ENCODE measurements at places on chromosomes 16 and 17.
A peak's percentile ranks its signal among the peaks of the same experiment; 100 is the strongest.

GRCh38 chr16:13931845-13932244 lies 11.9 kb downstream of the ERCC4 start:
- no peak for DNase-seq

DNA sequence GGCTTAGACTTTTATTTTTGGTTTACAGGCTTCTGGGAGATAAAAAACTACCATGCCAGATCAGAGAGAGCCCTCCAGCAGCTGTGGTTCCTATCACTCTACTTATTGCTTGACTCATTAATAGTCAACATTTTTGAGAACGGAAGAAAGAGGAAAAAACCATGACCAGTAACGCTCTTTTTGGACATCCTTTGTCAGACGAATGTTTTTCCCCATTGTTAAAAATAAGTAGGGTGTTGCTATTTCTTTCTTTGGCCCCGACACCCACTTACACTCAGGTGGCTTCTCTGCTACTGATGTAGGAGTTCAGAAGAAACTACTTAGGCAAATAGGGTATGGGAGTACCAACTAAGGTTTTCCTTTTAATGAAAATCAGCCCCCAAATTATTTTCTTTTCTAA lies 27.5 kb downstream of the TVP23A start:
- no peak for DNase-seq

- no peak for DNase-seq
Observed at GRCh38 chr17:20852239-20852989, 190.4 kb downstream of the USP22 start.

GRCh38 chr17:81807210-81807719 lies 3.3 kb downstream of the GCGR start:
- DNase-seq: no peak

GRCh38 chr16:81995651-81996050 lies 15.6 kb downstream of the SDR42E1 start:
- no peak for DNase-seq

- DNase-seq: no peak
Observed at GRCh38 chr17:962670-963069, 16.9 kb downstream of the NXN start.

DNA sequence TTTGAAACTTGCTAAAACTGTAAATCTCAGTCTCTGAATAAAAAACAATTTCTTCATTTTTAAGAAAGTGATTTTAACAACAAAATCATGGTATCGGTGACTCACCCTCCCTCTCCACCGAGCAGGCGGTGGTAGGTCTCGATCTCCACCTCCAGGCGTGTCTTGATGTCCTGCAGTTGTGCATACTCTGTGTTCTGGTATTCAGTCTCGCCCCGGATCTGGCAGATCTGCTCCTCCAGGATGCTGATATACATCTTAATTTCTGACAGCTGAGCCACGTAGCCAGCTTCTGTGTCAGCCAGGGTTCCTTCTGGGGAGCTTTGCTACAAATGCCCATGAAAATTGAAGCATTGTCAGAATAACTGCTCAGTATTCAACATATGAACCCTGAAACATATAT lies 15.4 kb upstream of the KRT24 start:
- DNase-seq: no peak

DNA sequence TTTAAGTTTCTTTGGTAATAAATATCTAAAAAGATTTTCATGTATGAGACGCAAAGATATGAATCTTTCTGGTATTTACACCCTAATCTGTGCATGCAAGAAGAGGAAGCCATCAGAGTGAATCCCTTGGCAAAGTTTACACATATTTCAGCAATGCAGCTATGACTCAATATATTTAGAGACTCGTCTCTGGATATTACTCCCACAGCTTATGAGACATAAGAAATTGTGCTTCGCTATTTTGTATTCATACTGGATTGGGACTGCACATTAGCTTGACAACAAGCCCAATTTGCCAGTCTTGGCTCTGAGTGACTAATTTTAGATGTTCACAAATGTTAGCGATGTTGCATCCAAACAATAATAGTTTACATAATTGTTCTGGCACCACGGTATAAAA lies 532.0 kb downstream of the CDH11 start:
- DNase-seq: no peak

GRCh38 chr16:48734220-48734619 lies 124.2 kb upstream of the N4BP1 start:
- DNase-seq: no peak

- no peak for DNase-seq
Observed at GRCh38 chr16:79628501-79628975, 28.0 kb upstream of the MAF start.

DNA sequence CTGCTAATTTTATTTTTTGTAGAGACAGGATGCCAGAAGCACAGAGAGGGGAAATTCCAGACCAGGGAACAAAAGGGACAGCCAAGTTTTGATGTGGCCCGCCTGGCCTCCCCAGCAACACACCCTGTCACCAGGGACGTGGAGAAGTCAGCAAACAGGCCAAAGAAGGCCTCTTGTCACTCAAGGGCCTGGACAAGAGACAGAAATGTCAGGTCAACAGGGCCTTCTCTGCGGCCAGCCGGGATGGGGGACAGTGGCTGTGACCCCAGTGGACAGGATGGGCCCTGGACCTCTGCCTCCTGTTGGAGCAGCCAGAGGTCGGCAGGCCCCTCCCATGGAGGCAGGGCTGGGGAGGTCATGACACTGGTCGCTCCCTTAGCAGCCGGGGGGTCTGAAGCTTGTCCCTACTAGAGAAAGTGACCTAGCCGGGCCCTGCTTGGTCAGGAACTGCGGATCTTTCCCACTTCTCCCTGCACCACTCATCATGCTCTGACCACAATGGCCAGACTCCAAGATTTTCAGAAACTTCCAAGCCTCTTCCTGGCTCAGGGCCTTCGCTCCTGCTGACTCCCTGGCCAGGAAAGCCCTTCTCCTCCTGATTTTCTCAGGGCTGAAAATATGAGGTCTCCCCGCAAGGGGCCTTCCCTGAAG lies 9.2 kb upstream of the TVP23A start:
- peak; percentile 67 for DNase-seq

GRCh38 chr17:33816842-33817617 lies 438.1 kb upstream of the CCL2 start:
- no peak for DNase-seq

- no peak for DNase-seq
Observed at GRCh38 chr17:31738996-31739699, 119.9 kb downstream of the COPRS start.

- no peak for DNase-seq
Observed at GRCh38 chr16:4915226-4915761, 21.7 kb downstream of the PPL start.

DNA sequence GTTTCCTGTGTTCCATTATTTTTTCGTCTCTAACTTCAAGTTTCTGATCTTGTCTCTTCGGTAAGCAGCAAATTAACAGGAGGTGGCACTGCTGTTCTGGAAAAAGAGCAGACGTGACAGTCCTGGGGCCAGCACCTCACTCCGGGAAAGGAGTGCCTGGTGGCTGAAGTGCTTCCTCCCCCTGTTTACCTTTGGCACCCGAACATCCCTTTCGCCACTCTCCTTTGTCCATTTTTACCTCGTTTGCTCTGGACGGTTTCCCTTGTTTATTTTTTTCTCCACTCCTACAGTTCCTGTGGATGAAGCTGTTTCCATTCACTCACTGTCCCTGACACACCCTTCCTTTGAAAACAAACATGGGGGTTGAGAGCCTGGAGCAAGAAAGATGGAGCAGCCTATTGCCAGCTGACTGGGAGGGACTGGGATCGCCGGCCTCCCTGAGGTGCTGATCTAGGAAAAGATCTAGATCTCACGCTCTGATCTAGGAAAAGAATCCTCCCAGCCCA lies 12.6 kb downstream of the SAP30BP start:
- DNase-seq: no peak

DNA sequence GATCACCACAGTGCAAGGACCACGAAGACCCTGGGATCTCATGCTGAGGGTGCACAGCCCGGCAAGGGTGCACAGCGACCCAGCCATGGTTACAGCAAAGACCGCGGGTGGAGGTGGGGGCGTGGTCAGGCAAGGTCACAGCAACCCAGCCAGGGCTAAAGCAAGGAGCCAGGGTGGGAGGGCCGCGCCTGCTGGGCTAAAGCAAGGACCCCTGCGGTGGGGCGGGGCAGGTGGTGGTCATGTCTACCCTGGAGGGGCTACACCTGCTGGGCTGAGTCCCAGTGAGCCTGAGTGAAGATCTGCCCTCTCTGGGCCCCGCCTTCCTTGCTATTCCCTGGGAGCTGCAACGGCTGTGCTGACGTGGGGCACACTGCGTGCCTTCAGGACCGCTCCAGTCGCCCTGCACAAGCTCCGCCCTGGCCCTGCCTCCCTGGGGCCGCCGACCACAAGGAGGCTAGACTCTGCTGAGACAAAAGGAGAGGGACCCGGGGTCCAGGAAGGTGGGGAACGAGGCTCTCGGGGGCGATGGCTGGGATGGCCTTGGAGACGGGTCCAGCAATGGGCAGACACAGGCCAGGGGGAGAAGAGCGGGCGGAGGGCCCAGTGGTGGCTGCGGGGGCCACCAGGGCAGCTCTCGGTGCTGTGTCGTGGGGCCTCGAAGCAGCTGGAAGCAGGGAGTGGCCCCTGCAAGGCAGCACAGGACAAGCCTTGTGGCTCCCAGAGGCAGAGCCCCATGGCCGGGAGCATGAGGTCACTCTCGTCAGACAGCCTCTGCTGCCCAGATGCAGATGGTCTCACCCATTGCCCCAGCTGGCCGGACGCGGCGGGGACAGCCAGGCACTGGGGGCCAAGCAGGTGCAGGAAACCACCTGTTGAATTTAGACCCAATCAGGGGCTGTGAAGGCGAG lies 52.8 kb downstream of the CBFA2T3 start:
- DNase-seq: peak; percentile 90

GRCh38 chr17:6683730-6684459 lies 29.3 kb downstream of the SLC13A5 start:
- no peak for DNase-seq

DNA sequence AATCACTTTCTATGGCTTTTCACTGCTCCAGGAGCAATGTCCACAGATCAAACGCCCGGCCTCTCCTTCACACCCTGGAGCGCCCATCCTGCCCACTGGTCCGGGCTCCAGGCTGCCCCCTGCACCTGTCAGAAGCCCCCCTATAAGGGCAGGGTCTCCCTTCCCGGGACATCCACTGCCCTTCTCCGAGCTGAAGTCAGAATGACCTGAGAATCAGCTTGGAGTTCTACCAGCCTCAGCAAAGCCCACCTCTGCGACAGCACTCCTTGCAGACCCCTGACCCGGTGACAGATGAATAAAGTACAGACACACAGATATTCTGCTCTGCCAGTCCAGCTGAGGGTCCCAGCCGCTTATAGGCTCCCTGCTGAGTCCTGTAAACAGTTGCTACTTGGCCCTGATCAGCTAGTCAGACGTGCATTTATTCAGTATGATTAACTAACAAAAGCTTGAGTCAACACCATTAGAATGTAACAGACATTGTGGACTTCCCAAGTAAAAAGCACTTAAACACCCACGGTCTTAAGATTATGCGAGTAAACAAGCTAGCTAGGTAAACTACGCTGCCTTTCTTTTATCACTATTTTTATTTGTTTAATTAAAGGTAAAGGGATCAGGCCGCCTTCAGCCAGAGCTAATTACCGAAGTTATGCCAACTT lies 4.8 kb downstream of the SLC7A5 start:
- DNase-seq: no peak

DNA sequence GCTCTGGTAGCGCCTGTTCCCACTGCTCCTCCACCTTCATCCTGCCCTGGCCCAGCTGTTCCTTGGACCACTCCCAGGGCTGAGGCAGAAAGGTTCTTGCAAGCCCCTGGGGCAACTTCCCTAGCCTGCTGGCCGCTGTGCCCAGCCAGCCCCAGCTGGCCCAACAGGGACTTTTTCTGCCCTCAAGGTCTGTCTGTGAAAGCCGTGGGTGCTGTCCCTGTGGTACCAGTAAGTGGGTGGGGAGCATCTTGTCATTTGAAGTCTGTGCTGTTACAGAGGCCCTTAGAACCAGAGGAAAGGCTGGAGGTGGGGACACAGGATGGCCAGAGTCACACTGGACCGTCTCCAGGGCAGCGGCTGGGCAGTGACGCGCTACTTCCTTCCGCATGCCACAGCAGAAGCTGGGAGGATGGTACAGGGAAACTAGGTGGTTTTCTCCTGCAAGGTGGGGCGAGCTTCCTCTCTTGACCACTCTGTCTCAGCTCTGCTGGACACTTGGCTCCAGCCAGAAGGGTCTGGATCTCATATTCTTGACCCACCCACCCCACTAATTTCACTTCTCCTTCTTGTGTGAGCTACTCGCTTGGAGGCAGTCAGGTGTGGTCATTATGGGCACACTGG lies 87.8 kb downstream of the PLCG2 start:
- DNase-seq: no peak

GRCh38 chr17:50218071-50218759 lies 16.8 kb upstream of the COL1A1 start:
- no peak for DNase-seq

- peak; percentile 98 for DNase-seq
Observed at GRCh38 chr17:73311781-73312641, at the start of gene CDC42EP4. Gene CDC42EP4, minus strand, starts transcription at chr17:73312001. Its CDS starts 25,501 bp downstream, at chr17:73286500.

- no peak for DNase-seq
Observed at GRCh38 chr17:39662551-39663339, 2.4 kb upstream of the TCAP start.

DNA sequence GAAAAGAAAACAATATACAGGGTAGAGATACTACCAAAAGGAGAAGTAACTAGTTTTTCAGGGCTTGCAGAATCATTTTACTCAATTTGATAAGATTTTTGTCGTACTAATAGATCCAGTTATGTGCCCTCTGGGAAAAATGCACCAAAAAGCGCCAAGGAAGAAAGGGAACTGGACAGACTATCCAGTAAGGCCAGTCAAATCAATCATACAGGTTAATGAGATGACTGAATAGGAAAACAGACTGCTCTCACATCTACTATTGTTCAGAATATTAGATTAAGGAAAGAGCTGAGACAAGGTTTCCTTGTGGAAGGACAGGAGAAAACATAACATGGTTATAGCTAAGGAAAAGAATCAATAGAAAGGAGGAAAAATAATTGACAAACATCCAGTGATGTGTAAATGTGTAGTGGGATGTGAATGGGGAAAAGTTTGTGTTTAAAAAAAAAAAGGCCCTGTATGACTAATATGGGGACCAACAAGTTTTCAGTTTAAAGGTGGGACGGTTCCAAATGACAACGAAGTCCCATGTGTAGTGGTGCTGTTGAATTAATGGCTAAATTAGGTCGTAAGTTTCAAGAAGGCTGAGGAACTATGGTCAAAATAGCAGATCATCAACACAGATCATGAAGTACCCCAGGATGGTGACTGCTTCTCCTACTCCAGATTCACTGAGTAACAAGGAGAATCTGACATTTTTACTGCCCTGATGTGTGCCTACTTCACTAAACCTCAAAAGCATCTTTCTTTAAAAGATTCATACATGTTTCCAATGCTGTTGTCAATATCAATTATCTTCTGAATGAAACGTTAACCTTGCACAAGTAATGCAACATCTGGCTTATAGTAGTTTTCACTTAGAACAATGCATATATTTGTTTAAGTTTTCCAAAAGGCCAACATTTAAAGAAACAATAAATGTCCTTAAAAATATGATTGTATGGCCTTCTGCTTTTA lies 40.7 kb downstream of the BRIP1 start:
- DNase-seq: no peak

DNA sequence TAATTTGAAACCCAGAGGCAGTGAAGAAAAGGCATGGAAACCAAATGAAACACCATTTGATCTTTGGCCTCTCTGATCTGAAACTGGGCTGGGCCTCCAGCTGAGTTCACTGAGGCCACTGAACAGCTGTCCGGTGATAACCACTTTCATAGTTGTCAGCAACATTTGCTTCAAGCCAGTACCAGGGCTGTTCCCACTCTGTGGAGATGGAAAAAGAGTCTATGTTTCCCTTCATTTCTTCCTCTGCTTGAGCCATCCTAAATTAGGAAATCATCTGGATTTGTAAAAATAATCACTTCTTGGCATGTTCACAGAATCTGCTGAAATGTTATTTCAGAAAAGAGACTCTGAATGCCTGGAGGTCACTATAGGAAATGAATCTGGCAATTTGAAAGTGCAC lies 119.3 kb downstream of the STX8 start:
- DNase-seq: no peak
